ENCODE measurements at places on chromosomes 3 and 15.

DNA sequence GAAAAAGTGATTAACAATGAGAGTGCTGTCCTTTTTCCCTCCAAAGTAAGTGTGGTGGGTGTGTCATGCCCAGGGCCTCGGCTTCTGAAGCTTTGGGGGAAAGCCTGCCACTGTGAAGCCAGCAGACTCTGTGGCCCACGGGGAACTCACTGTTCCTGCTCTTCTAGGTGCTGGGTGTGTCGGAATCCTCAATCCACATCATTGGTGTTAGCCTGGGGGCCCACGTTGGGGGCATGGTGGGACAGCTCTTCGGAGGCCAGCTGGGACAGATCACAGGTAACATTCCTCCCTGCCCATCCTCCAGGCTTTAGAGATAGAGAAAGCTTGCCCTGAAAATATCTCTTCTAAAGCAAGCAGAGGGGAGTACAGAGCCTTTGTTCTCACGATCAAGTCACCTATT lies 11.6 kb downstream of the PLA1A start:
- no peak for DNase-seq

DNA sequence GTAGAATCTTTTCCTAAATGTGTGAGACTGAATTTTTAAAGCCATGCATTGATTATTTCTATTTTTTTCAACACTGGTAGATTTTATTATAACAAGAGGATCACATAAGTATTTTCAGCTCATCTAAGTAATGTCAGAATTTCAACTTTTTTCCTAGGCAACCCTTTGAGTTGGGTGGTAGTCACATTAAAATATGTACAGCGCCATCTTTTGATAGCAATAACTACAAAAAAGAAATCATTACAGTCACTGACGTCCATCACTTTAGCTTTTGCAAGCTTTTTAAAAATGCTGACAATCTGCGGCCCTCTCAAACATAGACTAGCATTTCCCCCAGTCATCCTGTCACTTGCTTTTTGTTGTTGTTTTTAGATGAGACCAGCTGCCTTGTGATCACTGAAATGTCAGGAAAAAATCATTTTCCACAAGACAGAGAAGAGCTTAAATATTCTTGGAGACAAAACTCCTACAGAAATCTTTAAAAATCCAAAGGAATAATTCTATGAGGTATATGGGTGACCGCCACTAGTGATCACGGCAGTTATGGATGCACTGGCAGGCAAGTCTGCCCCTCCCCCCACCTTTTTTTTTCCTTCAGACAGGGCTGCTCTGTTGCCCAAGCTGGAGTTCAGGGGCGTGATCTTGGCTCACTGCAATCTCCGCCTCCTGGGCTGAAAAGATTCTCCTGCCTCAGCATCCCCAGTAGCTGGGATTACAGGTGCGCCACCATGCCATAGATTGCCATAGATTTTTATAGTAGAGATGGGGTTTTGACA lies 384.0 kb upstream of the KCNMB2 start:
- DNase-seq: no peak

DNA sequence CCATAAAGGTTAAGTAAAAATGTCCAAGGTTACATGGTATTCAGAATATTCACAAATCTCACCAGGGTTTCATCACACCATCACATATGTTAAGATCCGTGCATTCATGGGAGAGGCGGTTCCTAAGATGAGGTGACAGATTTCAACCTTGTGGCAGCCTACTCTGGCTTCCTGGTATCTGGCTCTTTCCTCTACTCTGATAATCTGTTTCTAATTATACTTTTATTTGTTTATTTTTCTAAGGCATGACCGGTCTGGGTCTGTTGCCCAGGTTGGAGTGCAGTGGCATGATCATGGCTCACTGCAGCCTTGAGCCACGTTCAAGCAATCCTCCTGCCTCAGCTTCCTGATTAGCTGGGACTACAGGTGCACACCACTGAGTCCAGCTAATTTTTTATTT lies 34.4 kb downstream of the RAF1 start:
- no peak for DNase-seq

DNA sequence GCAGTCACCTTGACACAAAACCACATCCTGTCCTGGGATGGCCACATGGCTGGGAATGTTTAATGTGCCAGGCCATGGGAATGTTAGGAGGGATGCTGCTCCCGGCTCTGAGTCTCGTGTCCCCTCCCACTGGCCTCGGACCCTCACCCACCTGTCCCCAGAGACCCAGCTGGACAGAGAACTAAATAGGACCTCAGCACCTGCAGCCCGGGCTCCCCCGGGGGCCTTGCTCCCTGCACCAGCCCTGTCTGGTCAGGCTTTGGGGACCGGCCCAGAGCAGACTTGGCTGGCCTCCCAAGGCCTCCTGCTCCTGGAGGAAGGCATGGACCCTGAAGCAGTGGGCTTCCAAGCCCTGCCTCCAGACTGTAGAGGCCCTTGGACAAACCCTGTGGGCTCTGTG lies 100.0 kb upstream of the IQSEC1 start:
- DNase-seq: no peak

GRCh38 chr3:71042759-71043158 lies 540.8 kb downstream of the FOXP1 start:
- no peak for DNase-seq

DNA sequence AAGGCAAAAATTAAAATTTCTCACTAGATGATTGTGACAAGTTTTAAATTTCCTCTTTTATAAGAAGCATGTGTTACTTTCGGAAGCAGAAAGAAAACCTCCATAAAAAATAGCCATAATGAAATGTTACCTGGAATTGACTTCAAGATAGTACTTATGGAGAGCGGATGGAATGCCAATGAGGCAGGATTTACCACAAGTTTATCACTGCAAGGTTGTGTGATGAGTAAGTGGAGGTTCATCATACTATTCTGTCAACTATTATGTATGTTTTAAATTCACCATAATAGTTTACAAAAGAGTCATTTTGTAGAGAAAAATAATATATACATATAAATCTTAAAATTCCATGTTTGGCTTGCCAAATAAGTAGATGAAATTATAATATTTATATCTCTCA lies 230.3 kb downstream of the SCAPER start:
- DNase-seq: no peak

GRCh38 chr3:14418296-14419250 lies 16.2 kb downstream of the SLC6A6 start:
- DNase-seq: no peak

DNA sequence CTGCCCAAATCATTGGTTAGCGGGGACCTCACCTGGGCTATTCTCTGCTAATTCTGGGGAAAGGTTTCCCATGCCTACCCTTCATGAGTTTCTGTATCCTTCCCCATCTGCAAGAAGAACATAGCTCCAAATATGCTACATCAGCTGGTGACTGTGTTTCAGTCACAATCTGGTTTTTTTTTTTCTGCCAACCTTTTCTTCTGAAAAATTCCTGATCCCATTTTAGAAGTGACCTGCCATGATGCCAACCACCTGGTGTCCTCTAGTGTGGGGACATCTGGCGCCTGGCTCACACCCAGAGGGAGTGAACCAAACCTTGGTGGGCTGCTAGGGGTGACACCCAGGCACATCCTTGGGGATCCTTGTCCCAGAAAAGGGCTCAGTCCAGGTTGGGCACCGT lies 76.1 kb downstream of the CHRD start:
- DNase-seq: no peak

GRCh38 chr3:72408983-72409779 lies 439.1 kb downstream of the SHQ1 start:
- DNase-seq: no peak

DNA sequence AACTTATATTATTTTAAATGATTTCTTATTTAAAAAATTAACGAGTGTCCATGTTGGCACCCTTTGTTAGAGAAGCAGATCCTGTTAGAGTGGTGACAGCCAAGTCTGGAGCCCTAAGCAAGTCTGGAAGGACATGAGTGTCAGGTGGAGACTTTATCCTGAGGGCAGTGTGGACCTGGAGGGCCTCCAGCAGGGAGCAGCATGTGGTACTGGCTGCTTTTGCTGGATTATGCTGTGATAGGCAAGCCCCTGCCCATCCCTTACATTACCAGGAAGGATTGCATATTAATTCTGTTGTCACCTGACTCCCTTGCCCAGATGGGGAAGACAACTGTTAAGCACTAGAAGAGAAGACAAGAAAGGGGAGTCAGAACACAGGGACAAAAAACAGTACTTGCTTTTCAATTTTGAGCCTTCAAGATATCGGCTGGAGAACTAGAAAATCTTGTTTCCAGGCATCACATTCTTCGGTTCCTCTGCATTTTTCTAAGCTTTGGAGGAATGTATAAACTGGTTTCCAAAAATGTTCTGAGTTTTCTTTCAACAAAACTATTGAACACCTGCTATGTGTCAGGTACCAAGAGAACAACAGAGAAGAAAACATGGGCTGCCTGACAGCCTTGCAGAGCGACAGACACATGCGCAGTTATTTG lies 22.7 kb downstream of the ZNF860 start:
- no peak for DNase-seq

- DNase-seq: no peak
Measured at GRCh38 chr3:45975686-45976085, 19.9 kb downstream of the FYCO1 start.

DNA sequence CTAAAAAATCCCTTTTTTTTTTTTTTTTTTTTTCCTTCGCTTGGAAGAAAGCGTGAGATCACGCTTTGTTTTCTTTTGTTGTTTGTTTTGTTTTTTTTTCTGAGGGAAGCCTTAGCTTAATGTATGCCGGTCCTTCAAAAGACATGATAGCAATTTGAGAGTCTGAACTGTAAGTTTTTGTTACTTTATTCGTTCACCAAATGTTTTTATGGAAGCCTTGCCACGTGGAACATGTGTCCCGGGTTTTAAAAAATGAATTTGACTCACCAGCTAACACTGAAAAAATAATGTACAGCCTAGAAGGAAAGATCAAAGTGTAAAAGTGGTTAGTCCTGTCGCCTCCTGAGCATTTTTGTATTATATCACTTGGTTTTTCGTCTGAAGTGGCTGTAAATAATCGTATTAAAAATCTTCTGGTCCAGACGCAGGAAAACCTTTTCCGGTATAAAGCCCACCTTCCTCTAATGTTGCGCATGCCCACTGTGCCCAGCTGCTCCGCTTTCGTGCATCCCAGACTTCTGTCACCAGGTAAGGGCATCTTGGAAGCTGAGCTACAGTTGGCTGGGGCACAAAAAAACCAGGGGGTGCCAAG lies 795 bp upstream of the MYNN start:
- DNase-seq: no peak

DNA sequence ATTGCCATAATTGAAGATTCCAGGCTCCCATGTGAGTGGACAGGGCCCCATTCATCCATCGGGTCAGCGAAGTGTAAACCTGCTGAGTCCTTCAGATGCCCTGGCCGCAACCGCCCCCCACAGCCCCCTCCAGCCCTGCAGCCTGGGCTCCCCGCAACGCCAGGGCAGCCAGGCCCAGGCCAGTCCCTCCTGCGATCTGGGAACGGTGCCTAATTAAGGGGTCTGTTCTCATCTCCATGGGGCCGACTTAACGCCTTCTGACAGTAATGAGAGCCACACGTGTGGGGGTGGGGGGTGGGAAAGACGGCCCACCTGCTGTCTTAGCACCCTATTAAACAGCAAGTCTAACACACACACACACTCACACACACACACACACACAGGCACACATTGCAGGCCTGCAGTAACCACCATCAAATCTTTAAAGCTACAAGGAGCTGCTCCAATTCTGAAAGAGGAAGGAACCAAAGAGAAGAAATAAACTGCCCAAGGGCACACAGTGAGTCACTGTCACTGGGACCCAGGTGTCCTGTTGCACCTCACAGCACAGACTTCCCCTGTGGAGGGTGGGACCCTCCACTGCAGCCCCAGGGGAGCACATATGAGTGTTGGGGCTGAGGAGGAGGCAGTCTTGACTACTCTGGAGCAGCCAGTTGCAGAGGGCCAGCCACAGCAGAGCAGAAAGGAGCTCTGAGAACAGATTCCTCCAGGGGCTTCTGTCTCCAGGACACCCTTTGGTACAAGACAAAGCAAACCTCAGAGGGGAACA lies 31.8 kb upstream of the HES1 start:
- DNase-seq: no peak

- DNase-seq: no peak
Measured at GRCh38 chr15:42507514-42507913, 12.1 kb downstream of the SNAP23 start.

DNA sequence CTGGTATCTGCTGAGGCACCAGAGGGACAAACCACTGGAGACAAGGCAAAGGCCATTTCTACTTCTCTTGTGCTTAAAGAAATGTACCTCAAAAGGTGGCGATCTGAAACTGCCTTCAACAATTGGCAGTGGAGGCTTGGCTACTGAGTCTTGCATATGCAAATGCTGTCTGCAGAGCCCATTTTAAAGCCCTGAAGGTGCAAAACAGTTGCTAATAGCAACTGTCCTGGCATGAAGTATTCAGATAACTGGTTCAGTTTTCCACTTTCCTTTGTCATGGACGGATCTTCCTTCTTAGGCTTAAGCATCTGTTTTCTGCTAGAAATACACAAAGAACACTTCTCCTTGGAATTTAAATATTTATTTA lies 71.4 kb upstream of the PSMD6 start:
- no peak for DNase-seq

DNA sequence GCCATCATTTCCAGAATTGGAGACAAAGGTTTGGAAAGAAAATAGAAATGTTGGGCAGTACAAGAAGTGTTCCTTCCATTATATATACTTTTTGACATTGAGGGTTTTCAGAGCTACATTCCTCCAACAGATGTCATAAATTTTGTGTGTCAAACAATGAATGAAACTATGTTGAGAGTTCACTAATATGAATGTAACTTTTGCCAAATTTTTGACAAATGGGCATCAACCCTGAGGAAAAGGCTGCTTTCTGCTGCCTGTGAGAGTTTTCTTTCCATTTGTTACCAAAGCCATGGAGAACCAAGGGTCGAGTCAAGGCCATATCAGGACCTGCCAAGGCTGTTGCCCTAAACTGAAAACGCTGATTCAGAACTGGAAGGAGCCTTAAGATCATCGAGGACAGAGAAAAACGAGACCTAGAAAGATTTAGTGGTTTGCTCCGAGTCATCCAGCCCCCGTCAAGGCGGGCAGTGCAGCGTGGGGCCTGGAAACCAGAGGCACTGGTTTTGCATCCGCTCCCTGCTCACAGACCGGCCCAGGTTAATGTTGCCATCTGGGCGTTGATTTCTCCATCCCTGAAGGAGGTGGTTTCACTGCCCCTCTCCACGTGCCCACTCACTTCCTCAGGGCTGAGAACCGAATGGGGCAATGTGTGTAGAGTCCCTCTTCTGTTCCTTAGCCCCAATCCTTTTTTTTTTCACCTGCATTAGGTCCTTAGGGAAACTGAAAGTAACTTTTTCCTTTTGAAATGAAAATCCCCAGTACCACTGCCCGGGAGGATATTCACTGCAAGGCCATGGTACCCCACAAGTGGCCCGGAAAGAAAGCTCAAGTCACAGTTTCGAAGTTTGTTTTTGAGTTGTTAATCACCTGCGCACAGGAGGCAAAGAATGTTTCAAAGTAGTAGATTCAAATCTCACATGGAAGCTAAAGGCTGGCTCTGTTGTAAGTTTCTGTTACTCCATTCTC lies 32.8 kb downstream of the TPM1 start:
- DNase-seq: peak; percentile 29

GRCh38 chr3:28243424-28244106 lies 2.1 kb downstream of the CMC1 start:
- no peak for DNase-seq

GRCh38 chr15:73518876-73519733 lies 76.1 kb downstream of the REC114 start:
- DNase-seq: no peak

Measured in ovary (tissue), 10 donors.